ENCODE measurements at places on chromosomes 16 and 17. TPM values are rescaled to one million over a fixed set of nuclear protein-coding genes. Genes with fewer than 3 reads are reported as not detected.

DNA sequence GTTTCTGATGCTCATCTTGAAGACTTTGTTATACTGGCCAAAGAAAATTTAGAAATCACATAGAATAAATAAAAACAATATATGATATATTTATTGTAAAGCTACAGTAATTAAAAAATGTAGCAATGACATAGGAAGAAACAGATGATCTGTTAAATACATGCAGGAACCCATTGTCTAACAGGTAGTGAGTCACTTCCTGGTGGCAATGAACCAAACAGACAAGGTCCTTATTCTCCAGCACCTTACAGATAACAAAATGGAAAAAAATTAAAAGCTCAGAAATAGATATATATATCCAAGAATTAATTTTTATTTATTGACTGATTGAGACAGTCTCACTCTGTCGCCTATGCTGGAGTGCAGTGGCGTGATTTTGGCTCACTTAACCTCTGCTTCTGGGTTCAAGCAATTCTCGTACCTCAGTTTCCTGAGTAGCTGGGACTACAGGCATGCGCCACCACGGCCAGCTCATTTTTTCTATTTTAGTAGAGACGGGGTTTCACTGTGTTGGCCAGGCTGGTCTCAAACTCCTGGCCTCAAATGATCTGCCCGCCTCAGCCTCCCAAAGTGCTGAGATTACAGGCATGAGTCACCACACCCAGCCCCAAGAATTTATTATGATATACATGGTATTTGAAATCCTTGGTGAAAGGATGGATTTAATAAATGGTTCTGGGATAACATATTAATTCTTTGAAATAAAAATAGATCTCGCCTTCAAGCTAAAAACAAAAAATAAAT is 7.5 kb downstream of the NETO2 start:
- DNase-seq: no peak

GRCh38 chr17:71919186-71919585 is 201.6 kb upstream of the SOX9 start:
- no peak for DNase-seq

- no peak for DNase-seq
These were observed 4.3 kb downstream of the MPO start for GRCh38 chr17:58276423-58276822.

DNA sequence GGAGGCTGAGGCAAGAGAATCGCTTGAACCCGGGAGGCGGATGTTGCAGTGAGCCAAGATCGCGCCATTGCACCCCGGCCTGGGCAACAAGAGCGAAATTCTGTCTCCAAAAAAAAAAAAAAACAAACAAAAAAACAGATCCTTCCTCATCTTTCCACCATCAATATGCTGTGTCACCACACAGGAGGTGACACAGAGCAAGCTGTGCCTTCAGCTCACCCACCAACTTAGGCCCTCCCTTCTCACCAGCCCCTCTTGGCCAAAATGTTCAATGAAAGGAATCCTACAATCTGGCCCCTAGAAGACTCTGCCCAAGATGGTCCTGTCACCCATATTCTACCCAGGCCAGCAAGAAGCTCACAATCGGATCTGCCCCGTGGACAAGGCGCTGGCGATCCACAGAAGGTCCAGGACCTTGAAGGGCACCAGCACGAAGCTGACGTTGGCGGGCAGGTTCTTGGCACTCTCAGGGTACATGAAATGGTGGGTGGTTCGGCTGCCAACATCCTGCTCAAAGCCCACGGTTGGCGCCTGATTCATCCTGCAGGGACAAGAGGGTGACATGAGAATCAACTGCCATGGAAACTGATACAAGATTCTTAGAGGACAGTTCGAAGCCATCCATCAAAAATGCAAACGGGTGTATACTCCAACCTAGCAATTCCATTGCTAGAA is 41.4 kb downstream of the DDX19A start:
- no peak for DNase-seq

- no peak for DNase-seq
These were observed 246.8 kb downstream of the RBFOX1 start for GRCh38 chr16:7579454-7579853.

DNA sequence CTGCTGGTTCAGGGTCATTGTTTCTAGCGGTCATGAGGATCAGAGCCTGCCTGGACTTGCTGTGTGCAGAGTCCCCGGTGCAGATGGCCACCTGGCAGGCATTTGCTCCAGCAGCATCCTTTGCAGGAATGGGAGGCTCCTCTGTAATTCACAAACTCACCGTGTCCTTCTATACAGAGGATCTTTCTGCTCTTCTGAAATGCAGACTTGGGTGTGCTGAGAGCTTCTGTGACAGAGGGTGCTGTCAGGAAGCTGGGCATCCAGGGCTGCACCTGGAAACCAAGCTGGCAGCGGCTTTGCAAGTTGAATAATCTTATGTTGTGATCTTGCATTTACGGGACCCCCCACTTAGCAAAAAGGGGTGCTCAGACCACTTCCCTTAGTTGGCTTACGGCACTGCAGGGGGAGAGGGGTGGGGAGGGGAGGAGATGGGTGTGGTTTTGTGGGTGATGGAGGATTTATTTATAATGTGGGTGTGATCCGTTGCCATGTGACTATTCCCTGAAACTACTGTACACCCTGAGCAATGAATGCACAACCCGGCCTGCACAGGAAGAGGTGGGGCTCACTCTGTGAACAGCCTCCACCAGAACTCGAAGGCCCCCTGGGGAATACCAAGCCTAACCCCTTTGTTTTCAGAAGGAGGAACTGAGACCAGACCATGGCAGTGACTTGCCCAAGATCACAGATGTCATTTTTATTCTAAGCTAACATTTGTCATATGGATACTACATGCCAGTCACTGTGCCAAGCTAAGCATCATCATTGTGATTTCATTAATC is 178.3 kb downstream of the PRKCB start:
- peak; percentile 88 for DNase-seq

- DNase-seq: no peak
These were observed 4.4 kb upstream of the SCPEP1 start for GRCh38 chr17:56973520-56973919.

- DNase-seq: no peak
These were observed 19.2 kb downstream of the PGS1 start for GRCh38 chr17:78397681-78398101.

GRCh38 chr16:80230328-80231120 is 310.3 kb upstream of the DYNLRB2 start:
- no peak for DNase-seq

- no peak for DNase-seq
These were observed 25.6 kb upstream of the TAC4 start for GRCh38 chr17:49873466-49873865.

Gene ADGRG1
- 4.8 TPM for total RNA-seq

Gene GP1BA
- total RNA-seq: not detected
